ENCODE measurements at places on chromosomes 13 and 19.

- DNase-seq: no peak
These were observed 9.5 kb upstream of the NDUFS7 start for GRCh38 chr19:1374250-1374577.

DNA sequence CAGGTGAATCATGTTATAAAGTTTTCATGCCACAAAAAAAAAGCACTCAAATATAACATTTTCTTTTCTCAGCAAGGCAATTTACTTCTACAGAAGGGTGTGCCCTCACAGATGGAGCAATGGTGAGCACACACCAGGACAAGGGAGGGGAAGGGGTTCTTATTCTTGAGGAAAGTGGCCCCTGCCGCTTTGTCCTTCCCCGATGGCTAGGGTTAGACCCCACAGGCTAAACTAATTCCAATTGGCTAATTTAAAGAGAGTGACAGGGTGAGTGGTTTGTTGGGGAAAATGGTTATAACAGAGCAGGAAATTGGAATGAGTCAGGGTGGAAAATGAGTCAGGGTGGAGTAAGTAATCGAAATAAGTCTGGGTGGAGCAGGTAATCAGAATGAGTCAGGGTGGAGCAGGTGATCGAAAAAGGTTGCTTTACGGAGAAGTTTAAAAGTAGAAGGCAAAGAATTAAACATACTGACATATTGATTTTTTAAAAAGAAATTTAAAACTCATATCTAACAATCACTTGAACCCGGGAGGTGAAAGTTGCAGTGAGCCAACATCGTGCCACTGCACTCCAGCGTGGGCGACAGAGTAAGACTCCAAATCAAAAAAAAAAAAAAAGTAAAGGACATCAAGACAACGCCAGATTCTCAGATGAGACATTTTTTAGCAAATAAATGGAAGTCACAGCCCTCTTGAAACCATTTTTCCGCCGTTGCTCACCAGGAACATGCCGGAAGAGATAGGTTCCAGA, 813 bp downstream of the ZNF562 start:
- no peak for DNase-seq

DNA sequence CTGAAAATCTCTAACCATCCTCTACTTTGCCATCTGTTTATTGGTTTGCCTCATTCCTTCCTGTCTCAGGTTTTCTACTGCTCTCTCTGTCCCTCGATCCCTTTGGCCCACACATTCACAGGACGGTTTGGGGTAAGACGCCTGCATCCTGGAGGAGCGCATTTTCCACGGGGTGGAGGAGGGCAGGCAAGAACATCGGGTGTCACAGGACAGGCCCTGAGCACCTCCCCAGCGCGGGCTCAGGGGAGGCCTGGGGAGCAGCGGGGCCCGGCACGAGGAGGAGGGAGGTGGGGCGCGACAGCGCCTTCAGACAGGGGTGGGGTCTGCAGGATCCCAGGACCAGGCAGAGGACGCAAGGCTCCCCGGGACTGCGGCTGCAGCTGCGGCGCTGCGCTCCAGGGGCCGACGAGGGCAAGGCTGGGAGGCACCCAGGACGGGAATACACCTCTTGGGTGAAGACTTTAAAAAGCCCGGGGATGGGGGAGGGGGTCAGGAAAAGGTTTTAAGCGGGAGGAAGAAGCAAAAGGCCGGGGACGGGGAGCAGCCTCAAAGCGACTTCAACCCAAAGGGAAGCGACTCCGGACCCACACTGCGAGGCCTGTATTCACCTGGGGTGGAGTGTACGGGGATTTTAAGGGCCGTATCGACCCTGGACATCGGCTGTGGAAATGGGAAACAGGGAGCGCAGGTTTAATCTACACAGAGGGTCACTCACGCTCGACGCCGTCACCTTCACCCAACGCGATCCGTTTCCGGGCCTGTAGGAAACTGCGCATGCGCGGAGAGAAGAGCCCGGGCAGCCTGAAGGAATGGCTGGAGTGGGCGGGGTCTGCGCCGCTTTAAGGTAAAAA, at the start of gene ZNF415:
Gene ZNF415, minus strand, starts transcription at position 770 of the 851 bp plus-strand sequence. CDS start 10,234 bp downstream, outside the sequence.
- no peak for DNase-seq

DNA sequence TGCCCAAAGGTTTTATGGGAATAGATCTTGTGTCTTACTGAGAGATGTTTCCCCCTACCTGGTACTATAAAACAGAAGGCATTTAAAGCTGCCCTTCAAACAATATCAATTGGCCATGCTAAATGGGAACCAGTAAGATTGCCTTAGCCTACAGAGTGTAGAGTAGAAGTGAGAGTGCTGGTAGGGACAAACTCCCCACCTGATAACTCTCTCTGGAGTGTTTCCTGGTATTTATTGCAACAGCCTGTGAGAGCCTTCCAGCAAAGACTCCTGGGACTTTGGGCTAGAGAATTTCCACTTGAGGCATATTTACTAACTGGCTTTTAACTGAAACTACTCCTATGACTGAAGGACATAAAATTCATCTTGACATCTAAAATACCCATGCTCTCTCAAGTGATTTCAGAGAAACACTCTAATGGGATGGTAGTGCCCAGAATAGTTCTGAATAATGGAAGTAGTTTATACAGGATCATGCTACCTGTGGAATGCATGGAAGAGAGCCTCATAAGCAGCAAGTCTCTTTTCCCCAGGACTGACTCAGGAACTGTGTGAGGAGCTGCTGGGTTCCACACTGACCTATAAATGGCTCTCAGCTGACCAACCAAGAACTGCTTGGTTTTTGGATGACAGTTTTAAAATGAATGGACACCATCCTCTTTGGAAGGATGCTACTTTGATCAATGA, 132.7 kb upstream of the SLITRK5 start:
- no peak for DNase-seq
